ENCODE measurements at places on chromosomes 7 and 10.
A peak's percentile ranks its signal among the peaks of the same experiment; 100 is the strongest.

DNA sequence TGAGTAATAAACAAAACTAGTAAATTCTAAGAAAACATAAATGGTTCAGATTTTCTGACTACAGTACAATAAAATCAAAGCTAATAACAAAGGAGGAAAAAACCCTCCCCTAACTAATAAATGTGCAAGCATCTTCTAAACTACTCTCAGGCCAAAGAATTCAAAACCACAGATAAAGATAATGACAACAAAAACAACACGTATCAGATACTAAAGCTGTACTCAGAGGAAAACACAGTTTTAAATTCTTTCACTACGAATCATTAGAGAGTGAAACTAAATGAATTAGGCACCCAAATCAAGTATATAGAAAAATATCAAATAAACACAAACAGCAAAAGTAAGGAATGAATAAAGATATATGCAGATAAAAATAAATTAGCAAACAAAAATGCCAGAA, 200.9 kb downstream of the TEX36 start:
- no peak for DNase-seq

DNA sequence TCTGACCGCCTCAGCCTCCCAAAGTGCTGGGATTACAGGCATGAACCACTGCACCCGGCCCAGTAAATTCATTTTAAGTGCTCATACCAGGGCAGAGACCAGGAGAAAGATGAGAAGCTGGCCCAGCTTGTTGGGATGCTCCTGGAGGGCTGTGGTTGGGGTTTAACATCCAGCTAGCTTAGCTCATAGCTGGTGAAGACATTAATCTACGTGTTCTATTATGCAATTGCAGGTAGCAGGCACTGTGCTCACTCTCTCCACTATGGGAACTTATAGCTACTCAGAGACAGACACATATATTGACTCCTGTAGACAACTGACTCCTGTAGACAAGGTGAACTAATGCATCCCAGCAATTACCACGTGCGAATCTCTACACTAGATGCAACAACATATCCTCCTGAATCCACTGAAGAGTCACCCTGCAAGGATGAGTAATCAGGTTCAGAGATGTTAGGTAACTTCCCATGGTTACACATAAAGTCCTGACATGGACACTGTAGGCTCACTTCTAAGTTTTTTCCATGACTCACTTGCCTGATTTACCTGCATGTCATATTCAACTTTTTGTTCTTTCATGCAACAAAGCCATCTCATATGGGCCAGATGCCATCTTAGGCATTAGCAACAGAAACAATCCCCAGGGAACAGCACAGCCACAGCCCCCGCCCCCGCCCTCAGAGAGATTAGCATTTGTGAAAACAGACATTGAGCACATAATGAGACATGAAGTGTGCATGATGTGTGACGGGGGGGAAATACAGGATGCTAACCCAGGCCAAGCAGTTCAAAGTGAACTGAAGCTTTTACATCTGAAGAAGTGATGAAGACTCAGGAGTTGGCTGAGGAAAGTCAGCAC, 37.2 kb downstream of the ERLIN1 start:
- peak; percentile 73 for DNase-seq

GRCh38 chr10:88838766-88839350, 12.8 kb downstream of the ANKRD22 start:
- no peak for DNase-seq

GRCh38 chr10:99280472-99280871, 44.8 kb upstream of the HPSE2 start:
- no peak for DNase-seq

- no peak for DNase-seq
Observed at GRCh38 chr10:62388328-62388727, 14.2 kb downstream of the ZNF365 start.

All from stimulated activated CD4-positive, alpha-beta T cell treated with anti-CD3 and anti-CD28 coated beads, Interleukin-4, amount 100 ng/mL, for 24 hours (primary cell).